ENCODE measurements at places on chromosomes 12 and 14. TPM values are rescaled to one million over a fixed set of nuclear protein-coding genes. Genes with fewer than 3 reads are reported as not detected.

The TSPAN31 gene
- 106 TPM for polyA plus RNA-seq

The CRIP1 gene
- 35.7 TPM for polyA plus RNA-seq

The KLRC2 gene
- not detected for polyA plus RNA-seq

The PTHLH gene
- 0.84 TPM for polyA plus RNA-seq

The RTN1 gene
- 4.6 TPM for polyA plus RNA-seq

The HNF1A gene
- 0.22 TPM for polyA plus RNA-seq

The ESR2 gene
- polyA plus RNA-seq: 0.55 TPM

The PLCZ1 gene
- polyA plus RNA-seq: 0.73 TPM

The GPR135 gene
- 4.0 TPM for polyA plus RNA-seq

The MYF5 gene
- not detected for polyA plus RNA-seq

The REP15 gene
- polyA plus RNA-seq: 3.6 TPM

The OGFOD2 gene
- polyA plus RNA-seq: 10.0 TPM

The BEST3 gene
- 0.34 TPM for polyA plus RNA-seq

The SLC7A8 gene
- polyA plus RNA-seq: 100 TPM

The IFI27 gene
- polyA plus RNA-seq: 26.7 TPM

The NAB2 gene
- 40.4 TPM for polyA plus RNA-seq

The DHH gene
- 0.50 TPM for polyA plus RNA-seq

The KLHL33 gene
- 0.71 TPM for polyA plus RNA-seq

The FANCM gene
- polyA plus RNA-seq: 12.5 TPM

Measured in left renal pelvis (tissue), 4 donors.